ENCODE measurements at places on chromosomes 1 and 21.

DNA sequence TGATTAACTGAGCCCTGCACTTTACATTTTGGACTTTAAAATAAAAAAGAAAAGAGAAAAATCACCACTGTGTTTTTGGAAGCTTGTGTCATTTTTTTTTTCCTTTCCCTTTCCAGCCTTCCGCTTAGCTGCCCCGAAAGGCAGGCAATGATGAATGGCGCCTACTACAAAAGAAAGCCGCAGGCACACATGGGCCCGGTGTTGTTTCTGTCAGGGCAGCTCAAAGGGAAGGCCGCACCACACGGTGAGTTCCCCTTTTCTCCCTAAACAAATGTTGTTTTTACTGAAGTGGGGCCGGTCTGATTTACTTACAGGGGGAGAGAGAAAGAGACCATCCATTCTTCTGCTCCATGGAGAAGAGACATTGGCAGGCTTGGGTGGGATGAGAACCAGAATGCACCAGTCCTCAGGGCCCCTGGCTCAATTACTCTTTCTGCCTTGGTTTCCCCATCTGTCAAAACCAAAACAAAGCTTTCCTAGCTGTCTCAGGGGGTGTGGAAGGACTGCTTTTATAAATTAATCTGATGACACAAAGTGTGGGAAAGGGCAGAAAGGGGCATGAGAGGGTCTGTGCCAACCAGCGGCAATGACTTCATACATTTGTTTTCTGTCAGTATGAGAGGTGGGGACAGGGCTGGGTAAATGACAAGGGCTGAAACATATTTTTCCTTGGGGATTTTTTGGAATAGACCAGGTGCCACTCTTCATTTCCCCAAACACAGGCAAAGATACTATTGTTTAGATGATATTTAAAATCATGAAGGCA is 91.4 kb upstream of the PLXNA2 start:
- no peak for DNase-seq

- no peak for DNase-seq
Measured at GRCh38 chr1:80365359-80366021, 1359.0 kb upstream of the ADGRL4 start.

DNA sequence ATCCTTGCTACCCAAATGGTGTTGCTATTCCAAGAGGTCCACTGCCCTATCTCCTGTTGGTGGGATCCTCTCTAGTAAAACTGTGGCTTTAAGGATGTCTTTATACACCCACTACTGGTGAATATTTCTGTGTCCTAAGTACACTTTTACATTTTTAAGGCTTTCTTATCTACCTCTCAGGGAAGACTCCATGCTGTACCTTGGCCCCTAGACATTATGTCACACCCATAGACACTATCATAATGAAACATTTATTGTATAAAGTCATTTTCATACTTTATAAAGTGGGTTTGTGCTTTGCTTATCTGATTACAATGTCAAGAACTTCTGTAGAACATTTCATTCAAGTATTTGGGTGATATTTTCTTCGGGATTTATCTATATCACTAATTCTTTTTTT is 270.3 kb upstream of the SNX7 start:
- no peak for DNase-seq

DNA sequence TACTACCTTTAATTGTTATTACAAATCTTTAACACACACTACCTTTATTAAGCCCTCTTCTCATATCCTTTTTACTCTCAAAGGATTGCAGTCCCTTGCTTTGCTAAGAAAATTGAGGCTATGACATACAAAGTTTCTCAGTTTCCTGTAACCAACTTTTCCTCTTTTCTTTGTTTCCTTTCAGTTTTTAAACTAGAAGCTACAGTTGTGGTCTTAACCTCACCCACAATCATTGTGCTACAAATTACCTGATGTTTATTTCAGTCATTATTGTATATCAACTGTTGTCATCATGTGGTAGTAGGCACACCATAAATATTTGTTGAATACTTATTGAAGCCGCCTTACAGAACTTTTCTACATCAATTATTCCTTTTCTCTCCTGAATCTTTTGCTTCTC is 51.8 kb downstream of the SLAMF6 start:
- no peak for DNase-seq

- no peak for DNase-seq
Measured at GRCh38 chr1:18603212-18603852, 27.3 kb upstream of the PAX7 start.

DNA sequence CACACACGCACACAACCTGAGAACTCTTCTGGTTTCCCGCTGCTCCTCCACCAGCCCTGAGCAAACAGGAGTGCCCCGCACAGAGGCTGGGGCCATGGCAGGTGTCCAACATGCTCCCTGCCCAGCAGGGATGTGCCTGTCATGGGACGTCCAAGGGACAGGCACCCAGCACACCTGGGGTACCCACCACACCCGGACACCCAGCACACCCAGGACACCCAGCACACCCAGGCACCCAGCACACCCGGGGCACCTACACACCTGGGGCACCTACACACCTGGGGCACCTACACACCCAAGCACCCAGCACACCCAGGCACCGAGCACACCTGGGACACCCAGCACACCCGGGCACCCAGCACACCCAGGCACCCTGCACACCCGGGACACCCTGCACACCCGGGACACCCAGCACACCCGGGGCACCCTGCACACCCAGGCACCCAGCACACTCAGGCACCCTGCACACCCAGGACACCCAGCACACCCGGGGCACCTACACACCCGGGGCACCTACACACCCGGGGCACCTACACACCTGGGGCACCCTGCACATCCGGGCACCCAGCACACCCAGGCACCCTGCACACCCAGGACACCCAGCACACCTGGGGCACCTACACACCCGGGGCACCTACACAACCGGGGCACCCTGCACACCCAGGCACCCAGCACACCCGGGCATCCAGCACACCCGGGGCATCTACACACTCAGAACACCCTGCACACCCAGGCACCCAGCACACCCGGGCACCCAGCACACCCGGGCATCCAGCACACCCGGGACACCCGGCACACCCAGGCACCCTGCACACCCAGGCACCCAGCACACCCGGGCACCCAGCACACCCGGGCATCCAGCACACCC is 37.9 kb downstream of the UBE2G2 start:
- no peak for DNase-seq

All from lower leg skin (tissue), 4 donors.